Left colon (tissue), 2 donors: ENCODE measurements at places on chromosomes 6 and 20. TPM values are rescaled to one million over a fixed set of nuclear protein-coding genes. Genes with fewer than 3 reads are reported as not detected.

Gene DLL1
- 26.6 TPM for total RNA-seq

Gene HSPA1L
- 0.89 TPM for total RNA-seq

Gene OPRM1
- total RNA-seq, result not detected

DNA sequence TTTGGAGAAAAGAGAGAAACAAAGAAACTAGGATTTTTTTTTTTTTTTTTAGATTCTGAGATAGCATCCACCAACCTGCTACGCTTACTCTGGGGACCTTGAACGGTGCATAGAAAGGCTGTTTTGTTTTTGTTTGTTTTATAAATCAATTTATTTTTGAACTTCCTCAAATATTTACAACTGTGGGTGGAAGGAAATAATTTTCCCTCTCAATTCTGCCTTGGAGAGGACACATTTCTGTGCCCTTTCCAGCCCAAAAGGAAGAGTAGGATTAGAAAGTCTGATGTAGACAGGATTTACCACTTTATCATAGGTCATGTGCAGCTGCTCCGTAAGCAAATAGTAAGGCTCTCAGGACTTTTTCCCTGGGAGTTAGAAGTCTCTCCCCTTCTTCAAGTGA lies 190.5 kb downstream of the NKAIN2 start:
- DNase-seq, result no peak

GRCh38 chr20:12762725-12763124 lies 246.0 kb upstream of the SPTLC3 start:
- DNase-seq, result no peak

GRCh38 chr20:51702556-51702955 lies 65.6 kb downstream of the ATP9A start:
- no peak for DNase-seq

GRCh38 chr20:40196846-40197436 lies 492.1 kb downstream of the MAFB start:
- DNase-seq, result no peak
